ENCODE measurements at places on chromosomes 16 and 17. TPM values are rescaled to one million over a fixed set of nuclear protein-coding genes. Genes with fewer than 3 reads are reported as not detected.

Gene GAS2L2
- total RNA-seq = not detected

Gene CBLN1
- not detected for total RNA-seq

DNA sequence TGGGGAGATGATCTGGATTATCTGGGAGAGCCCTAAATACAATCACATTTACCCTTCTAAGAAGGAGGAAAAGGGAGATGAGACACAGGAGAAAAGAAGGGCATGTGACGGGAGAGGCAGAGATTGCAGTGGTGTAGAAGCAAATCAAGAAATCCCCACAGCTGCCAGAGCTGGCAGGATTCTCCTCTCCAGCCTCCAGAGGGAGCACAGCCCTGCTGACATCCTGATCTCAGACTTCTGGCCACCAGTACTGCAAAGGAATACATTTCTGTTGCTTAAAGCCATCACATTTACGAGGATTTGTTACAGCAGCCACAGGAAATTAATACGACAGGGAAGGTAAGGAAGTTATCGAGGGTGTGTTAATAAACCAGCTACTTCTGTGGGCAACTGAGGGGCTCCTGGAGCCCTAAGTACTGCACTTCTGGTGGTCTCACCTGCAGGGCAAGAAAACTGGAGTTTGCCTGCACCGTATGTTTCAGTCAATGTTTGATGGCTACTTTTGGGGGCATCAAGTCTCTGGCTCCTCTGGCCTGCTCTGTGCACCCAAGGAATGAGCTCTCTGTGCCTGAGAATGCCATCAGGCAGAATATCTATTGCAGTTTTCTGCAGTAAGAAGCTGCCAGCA lies 22.9 kb upstream of the CDH13 start:
- DNase-seq = no peak
- peaks cover 3% of the 10 kb centered on the region for H3K27me3 ChIP-seq
- no peak overlapping the region for H3K27ac ChIP-seq
- H3K36me3 ChIP-seq = no peaks in the 10 kb centered on the region
- no peaks in the 10 kb centered on the region for H3K4me1 ChIP-seq
- no peak overlapping the region for H3K4me3 ChIP-seq

DNA sequence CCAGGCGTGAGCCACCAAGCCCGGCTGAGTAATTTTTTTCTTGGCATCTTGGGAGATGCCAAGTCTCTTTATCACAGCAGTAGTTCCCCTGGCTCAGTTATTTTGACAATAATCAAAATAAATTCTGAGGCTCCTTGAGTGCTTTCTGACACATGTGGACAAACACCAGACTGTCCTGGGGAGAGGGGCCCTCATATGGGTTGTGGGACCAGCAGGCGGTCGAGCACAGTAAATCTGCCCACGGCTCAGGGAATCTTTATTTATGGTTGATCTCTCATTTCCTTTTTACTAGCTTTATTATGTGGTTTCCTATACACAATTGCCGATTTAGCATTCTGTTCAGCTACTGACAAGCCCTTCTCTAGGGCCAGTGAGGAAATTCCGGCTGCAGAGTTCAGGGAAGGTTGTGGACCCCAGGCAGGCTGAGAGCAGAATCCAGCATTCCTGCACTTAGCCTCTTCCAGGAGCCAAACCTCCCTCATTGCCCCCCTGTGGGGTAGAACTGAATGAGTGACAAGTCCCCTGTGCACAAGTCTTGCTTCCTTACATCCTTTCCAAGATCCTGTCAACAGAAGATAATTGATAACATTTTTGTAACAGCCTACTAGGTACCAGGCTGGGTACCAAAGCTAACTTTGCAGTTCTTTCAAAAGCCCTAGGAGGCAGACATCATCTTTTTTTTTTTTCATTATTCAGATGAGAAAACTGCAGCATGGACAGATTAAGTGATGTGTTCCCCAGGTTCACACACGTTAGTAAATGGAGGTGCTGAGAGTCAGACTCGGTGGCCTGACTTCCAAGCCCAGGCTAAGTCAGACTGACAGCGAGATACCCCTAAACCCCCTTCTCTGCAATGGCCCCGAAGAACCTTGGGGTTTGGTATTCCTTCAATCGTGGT lies 40.2 kb downstream of the HS3ST3B1 start:
- no peak overlapping the region for H3K27ac ChIP-seq
- DNase-seq = no peak
- H3K36me3 ChIP-seq = peaks cover 17% of the 10 kb centered on the region
- H3K4me1 ChIP-seq = peaks cover 28% of the 10 kb centered on the region

GRCh38 chr17:64001091-64001579 lies 3.0 kb downstream of the PRR29 start:
- H3K27me3 ChIP-seq = peaks cover 12% of the 10 kb centered on the region
- H3K36me3 ChIP-seq = peaks cover 28% of the 10 kb centered on the region
- peaks cover 16% of the 10 kb centered on the region for H3K4me1 ChIP-seq
- DNase-seq = no peak
- no peak overlapping the region for H3K27ac ChIP-seq
